Uterine smooth muscle cell (primary cell): ENCODE measurements at places on chromosomes 3 and 15. TPM values are rescaled to one million over a fixed set of nuclear protein-coding genes. Genes with fewer than 3 reads are reported as not detected.

The USP4 gene
- total RNA-seq, result 27.1 and 28.1 TPM in 2 replicates

The RUBCN gene
- 13.1 and 13.4 TPM in 2 replicates for total RNA-seq

The GNB4 gene
- total RNA-seq, result 62.5 and 103 TPM in 2 replicates

The DUOXA2 gene
- not detected in 2 replicates for total RNA-seq

The ATG7 gene
- 96.1 and 188 TPM in 2 replicates for total RNA-seq

The ZBED2 gene
- total RNA-seq, result under 0.01 TPM in 1 of 2 replicates, not detected in the other

The JAGN1 gene
- total RNA-seq, result 31.5 and 40.1 TPM in 2 replicates

The LEKR1 gene
- total RNA-seq, result 0.37 and 1.3 TPM in 2 replicates

The ACOX2 gene
- 7.7 and 10.2 TPM in 2 replicates for total RNA-seq

The SLC22A13 gene
- total RNA-seq, result 0.22 and 0.25 TPM in 2 replicates

The SPATA12 gene
- total RNA-seq, result 0.11 TPM in 1 of 2 replicates, not detected in the other

The C2CD4A gene
- total RNA-seq, result 0.12 TPM in 1 of 2 replicates, not detected in the other

The SH2D7 gene
- not detected in 2 replicates for total RNA-seq

The ZNF80 gene
- not detected in 2 replicates for total RNA-seq

The KLHL40 gene
- total RNA-seq, result not detected in 2 replicates

The SERINC4 gene
- total RNA-seq, result 0.11 TPM in 1 of 2 replicates, not detected in the other

The DAZL gene
- total RNA-seq, result not detected in 2 replicates

The OXTR gene
- 8.9 and 12.1 TPM in 2 replicates for total RNA-seq

The XCR1 gene
- total RNA-seq, result under 0.01 TPM in 1 of 2 replicates, not detected in the other

The AMT gene
- 0.50 and 0.66 TPM in 2 replicates for total RNA-seq
